ENCODE measurements at places on chromosomes 3 and 15.

DNA sequence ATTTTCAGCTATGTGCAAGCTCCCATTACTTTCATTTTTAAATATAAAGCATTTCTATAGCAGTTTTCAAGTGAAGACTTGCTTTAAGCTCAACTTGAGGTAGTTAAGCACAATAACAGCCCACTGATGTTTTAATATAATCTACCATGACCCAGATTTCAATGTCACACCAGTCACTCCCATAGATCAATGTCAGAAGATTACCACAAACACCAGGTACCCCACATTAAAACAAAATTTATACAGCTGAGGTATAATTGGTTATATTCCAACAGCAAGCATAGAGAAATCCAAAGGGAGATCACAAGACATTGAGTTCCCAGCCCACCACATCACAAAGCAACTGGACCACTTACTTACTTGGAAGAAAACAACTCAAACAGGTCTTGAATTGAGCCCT lies 22.8 kb downstream of the GTPBP8 start:
- no peak for DNase-seq

- DNase-seq, result no peak
These were observed 39.5 kb downstream of the KBTBD8 start for GRCh38 chr3:67037615-67038014.

DNA sequence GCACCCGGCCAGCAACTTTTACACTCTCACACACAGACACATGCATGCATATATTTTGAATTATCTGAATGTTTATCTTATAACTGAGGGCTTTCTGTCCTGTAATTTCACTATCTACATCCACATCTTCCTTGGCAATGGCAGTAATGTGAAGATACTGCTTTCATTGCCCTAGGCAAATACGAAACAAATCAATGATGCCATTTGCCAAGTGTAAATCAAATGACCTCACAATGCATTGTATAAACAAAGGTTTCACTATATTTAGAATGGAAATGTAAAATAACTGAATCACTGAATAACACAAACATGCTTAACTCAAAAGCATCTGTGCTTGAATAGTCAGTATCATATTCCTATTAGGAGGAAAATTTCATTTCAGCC lies 455.6 kb downstream of the TBL1XR1 start:
- DNase-seq, result no peak

DNA sequence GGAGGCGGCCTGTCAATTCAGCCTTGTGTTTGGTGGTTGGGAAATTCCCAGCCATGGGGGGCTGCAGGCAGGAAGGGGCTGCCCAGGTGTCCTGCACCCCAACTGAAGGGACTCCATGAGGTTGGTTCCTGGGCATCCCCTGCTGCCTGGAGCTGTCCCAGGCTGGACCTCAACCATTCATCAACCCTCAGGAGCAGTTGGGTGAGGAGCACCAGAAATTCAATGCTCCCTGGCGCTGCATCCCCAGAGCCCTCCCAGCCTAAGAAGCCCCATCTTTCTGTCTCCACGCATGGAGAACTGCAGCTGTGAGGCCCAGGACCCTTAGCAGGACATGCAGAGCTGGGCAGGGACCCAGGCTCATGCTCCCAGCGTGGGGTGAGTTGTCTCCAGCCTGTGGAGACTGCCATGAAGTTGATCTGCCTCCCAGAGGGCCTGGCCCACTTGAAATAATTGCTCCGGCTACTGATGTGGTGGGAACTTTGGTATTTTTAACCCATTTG lies 8.0 kb upstream of the SEMA3B start:
- no peak for DNase-seq

GRCh38 chr15:50501815-50502214 lies 44.7 kb downstream of the USP50 start:
- DNase-seq, result no peak

DNA sequence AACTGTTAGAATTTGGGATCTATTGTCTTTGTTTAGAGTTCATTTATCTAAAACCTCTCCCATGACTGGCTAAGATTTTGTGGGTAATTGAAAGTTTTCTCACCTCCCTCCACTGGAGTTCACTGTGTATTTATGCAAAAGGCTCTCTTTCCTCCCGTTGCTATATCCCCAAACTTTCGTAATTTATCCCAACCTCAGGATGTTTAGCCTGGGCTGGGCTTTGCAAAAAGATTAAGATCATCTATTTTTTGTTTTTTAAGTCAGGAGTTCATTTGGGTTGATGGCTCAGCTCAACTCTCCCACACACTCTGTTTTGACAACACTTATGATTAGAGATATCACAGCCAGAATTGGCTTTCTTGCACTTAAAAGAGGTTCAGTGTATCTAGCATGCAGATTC lies 27.0 kb downstream of the SUCNR1 start:
- no peak for DNase-seq

GRCh38 chr3:193812078-193812725 lies 219.2 kb downstream of the OPA1 start:
- DNase-seq, result no peak

DNA sequence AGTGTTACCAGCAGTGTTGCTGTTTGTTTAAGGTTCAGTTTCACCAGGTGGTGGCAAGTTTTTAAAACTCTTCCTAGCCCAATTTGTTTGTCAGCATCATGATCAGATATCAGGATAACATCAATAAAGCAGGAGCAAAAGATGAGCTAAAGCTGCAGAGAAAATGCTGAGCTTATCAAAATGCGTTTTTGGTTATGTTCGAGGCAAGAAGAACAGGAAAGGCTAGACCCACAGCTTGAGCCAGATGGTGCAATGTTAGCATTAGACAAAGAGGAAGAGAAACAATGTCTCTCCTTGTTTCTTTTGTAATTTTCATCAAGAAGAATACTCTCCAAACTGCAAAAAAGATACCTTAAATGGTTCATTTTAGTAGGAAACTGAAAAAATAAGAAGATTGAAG lies 66.2 kb downstream of the THRB start:
- no peak for DNase-seq

DNA sequence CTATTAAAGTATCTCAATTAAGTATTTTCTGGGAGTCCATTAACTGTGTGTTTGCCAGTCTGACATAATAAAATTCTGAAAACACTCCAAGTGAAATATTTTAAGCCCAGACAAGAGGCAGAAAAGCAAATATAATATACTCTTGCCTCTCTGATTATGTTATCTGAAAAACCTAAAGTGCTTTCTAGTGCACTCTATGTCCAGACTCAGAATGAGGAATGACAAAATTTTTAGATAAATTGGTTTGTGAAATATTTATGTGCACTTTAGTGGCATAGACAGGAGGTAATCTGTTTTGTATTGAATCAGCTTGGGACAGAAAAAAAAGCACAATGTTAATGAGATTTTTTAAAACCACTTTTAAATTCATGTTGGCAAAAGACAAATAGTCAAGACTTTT lies 508.2 kb upstream of the SUCLG2 start:
- DNase-seq, result no peak

GRCh38 chr3:194908496-194908895 lies 222.8 kb downstream of the FAM43A start:
- no peak for DNase-seq

- DNase-seq, result no peak
These were observed 170.4 kb upstream of the TMC3 start for GRCh38 chr15:81544385-81544784.

- DNase-seq, result no peak
These were observed 50.3 kb downstream of the LRIG1 start for GRCh38 chr3:66450390-66451022.

DNA sequence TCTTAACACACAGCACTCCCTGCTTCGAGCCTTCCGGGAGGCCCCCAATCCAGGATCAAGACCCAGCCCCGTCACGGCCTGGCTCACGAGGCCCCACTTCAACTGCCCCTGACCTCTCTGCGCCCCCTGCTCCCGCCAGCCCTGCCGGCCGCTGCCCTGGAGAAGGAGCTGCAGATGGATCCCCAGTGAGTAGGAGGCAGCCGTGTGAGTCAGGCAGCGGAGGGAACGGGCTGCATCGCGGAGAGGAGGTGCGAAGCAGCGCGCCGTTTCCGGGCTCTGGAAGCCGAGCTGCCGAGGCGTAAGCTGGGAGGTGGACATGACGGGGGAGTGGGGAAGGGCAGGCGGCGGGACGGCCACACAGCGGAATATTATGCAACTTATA lies 133.4 kb downstream of the TPRA1 start:
- DNase-seq, result no peak

DNA sequence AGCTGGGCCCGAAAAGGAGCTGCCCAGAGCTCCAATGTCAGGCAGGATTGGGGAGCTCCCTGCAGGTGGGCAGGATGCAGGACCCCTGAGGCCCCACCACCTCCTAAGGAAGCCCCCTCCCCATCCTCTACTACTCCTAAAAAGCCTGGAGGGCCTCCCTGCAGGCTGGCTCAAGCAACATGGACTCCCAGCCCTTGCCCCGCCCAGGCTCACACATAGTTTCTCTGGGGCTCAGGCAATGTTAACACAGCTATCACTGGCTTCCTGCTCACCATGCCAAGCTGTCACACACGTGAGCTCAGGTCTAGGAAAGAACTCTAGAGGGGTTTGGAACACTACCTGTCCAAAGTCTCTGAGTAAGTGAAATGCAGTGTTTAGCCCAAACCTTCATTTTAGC lies 65.4 kb upstream of the ZNF148 start:
- DNase-seq, result no peak

GRCh38 chr3:69413551-69414207 lies 27.8 kb upstream of the FRMD4B start:
- no peak for DNase-seq

GRCh38 chr3:183217548-183218332 lies 35.3 kb upstream of the B3GNT5 start:
- DNase-seq, result no peak

GRCh38 chr3:57749542-57749941 lies 6.6 kb upstream of the SLMAP start:
- no peak for DNase-seq

- no peak for DNase-seq
These were observed 215.6 kb downstream of the PDCD6IP start for GRCh38 chr3:34013818-34014570.

- no peak for DNase-seq
These were observed 2.0 kb downstream of the FOXP1 start for GRCh38 chr3:71581457-71582035.

- DNase-seq, result no peak
These were observed 6.3 kb downstream of the PDZRN3 start for GRCh38 chr3:73618461-73618860.

- DNase-seq, result no peak
These were observed 79.4 kb upstream of the PRR23E start for GRCh38 chr3:127113571-127113891.

- DNase-seq, result no peak
These were observed 166.4 kb downstream of the CADPS start for GRCh38 chr3:62708638-62709373.

GRCh38 chr15:98582900-98583554 lies 65.3 kb upstream of the IGF1R start:
- DNase-seq, result no peak

GRCh38 chr3:36543276-36543997 lies 163.1 kb downstream of the STAC start:
- no peak for DNase-seq

- peak; percentile 48 for DNase-seq
These were observed 11.3 kb upstream of the IQGAP1 start for GRCh38 chr15:90376789-90377188.

DNA sequence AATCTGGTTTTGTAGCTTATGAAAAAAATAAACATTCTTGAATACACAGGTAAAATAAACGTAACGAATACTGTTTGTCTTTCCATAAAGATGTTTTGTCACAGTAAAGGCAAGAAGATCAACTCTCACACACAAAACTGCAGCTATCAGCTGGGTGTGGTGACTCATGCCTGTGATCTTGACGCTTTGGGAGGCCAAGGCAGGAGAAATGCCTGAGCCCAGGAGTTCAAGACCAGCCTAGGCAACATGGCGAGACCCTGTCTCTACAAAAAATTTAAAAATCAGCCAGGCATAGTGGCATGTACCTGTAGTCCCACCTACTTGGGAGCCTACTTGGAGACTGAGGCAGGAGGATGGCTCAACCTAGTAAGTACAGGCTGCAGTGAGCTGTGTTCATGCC lies 39.6 kb downstream of the CBLB start:
- peak; percentile 47 for DNase-seq

- no peak for DNase-seq
These were observed 46.8 kb downstream of the PDHB start for GRCh38 chr3:58386626-58387365.

- DNase-seq, result no peak
These were observed 646.0 kb downstream of the TUSC7 start for GRCh38 chr3:117355566-117355965.

- no peak for DNase-seq
These were observed 62.5 kb downstream of the SLCO3A1 start for GRCh38 chr15:91916051-91916450.

GRCh38 chr3:78414261-78414660 lies 1353.5 kb downstream of the ROBO1 start:
- no peak for DNase-seq

DNA sequence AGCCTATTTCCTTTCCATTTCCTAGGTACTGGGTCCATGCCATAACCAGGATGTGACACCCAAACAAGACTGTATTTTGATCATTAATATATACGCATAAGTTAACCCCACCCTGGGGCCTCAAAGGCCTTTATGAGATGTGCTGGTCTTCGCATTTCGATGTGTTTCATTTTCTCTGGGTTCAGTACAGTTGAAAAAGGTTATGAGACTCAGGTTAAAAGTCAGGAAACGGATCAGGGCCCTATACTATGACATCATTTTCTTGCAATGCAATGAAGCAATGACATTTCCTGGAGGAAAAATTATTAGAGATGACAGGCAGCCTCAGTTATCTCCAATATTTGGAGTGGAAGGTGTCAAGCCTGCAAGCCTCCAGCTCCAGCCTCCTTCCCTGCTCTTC lies 31.7 kb downstream of the TMEM212 start:
- no peak for DNase-seq
